AG09319 (cell line): ENCODE measurements at places on chromosomes 3 and 15.

- no peak for DNase-seq
Observed at GRCh38 chr3:131540821-131541220, 38.0 kb upstream of the MRPL3 start.

DNA sequence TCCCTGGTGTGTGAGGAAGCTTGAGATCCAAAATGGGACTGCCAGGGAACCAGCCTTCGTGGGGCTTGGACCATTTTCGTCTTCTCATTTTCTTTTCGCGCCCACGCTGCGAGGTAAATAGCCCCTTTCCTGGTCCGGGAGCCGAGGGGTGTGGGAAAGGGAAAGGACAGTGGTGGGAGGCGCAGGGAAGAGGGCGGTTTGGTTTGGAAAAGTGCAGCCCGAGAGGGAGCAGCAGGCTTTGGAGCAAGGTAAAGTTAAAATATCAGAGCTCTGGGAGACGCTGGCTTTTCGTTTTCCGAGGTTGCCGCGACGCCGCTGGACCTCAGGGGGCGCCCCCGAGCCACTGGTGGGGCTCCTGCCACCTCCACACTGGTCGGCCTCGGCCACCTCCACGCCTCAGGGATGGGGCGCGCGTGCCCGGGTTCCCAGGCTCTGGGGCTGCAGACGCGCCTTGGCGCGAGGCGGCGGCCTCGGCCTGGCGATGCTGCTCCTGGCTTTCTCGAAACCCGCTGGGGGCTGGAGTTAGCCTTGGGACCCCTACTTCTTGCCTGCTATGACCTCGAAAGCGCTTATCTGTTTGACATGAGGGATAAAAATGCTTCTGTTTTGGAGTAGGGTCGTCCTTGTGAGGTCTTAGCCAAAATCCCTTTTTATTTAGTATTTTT, 3.2 kb downstream of the PTPRG start:
- DNase-seq = peak; percentile 52

DNA sequence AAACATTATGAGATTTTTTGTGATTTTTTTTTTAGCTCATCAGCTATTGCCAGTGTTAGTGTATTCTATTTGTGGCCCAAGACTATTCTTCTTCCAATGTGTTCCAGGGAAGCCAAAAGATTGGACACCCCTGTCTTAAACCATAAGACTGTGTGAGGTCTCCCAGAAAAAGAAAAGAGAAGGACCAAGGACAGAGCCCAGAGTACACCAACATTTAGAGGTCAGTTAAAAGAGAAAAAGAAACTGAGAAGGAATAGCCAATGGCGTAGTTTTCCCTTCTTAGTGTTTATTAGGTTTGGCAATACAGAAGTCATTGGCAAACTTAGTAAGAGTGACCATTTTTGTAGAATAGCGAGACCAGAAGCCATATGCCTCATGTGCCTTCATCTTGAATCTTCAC, 36.1 kb upstream of the SLC25A36 start:
- no peak for DNase-seq

GRCh38 chr3:140468407-140468806, 209.5 kb upstream of the TRIM42 start:
- no peak for DNase-seq

DNA sequence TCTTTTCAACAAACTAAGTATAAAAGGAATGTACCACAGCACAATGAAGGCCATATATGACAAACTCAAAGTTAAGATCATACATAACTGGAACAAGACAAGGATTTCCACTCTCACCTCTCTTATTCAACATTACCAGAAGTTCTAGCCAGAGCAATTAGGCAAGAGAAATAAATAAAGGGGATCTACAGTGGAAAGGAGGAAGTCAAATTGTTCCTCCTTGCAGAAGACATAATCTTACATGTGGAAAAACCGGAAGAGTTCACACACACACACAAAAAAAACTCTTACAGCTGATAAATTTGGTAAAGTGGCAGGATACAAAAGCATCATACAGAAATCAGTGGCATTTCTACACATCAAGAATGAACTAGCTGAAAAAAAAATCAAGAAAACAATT, 277.9 kb downstream of the MCTP2 start:
- DNase-seq = no peak

DNA sequence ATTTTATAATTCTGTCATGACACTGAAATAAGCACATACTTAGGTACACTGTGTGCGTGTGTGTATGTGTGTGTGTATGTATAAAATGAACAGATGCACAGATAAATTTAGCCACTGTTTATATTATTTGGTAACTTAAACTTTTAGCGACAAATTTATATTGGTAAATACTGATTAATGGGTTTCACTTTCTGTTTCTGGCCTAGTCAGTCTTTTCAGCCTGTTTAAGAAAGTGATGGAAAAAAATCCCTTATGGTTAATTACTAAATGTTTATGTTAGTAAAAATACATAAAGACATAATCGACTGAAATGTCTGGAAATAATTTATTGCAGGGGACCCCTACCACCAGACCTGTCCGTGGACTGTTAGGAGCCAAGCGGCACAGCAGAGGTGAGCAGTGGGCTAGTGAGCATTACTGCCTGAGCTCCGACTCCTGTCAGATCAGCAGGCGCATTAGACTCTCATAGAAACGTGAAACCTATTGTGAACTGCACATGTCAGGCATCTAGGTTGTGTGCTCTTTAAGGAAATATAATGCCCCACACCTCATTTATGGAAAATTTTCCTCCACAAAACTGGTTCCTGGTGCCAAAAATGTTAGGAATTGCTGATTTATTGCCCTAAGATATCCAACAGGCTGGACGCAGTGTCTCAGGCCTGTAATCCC, 717.4 kb downstream of the SI start:
- no peak for DNase-seq

DNA sequence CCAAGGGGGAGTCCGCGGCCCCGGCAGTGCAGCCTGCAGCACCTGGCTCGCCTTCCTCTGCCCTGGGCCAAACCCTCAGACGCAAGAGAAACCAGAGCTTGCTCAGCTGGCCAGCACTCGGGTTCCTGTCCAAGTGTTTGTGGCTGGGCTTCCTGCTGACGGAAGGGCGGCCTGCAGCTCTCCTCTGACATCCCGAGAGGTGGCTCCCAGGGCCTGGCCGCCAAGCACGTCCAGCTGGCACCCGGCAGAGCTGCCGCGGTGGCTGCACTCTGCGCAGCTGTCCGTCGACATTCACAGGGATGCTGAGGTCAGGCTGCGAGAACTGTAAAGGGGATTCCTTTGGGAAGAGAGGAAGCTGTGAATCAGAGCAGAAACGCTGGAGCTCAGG, 85.6 kb downstream of the CPN2 start:
- peak; percentile 74 for DNase-seq

DNA sequence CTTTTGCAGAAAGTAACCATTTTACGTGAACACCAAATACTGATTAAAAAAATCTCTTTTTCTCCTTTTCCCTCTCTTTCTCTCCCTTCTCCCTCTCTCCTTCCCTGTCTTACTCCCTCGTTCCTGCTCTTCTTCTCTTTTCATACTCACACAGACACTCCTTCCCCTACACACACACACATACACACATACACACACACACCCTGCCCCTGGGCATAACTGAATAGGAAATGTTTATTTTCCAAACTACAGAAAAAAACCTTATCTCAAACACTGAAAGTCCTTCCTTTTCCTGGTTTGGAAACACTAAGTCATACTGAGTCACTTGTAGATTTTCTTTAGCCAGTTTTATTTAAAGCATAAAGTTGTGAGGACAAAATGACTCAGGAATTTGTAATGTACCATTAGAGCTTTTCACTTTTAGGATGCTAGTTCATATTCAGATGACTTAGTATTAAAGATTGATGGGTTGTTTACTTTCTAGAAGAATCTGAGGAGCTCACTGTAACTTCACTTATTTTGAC, 62.4 kb downstream of the MBNL1 start:
- no peak for DNase-seq

DNA sequence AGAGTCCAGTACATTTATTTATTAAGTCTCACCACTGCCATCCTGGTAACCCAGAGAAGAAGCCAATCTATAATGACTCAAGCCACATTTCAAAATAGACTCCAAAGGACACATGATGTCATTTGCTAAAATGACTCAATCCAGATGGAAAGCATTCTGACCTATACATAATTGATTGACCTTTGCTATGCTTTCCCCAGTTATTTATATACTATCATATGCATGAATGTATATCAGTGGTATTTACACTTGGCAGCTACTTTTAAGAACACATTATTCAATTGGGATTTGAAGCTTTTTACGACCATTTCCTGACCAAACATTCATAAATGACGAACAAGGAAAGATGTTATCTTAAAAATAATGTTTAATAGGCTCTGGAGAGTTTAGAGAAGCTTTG, 297.2 kb downstream of the FHIT start:
- no peak for DNase-seq

- DNase-seq = no peak
Observed at GRCh38 chr15:40567111-40567510, 2.0 kb upstream of the RPUSD2 start.

DNA sequence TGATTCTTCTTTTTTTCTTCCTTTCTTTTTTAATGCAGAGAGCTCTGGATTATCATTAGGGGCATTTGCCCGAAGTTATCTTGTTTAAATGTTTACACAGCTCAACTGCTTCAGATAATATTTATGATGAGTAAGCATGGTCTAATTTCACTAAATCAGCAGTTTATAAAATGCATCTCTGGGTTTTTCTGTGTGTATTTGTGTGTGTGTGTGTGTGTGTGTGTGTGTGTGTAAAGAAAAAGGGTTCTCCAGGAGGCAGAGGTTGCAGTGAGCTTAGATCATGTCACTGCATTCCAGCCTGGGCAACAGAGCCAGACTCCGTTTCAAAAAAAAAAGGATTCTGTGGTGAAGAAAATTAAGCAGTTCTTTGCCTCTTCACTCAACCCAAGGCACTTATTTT, 25.9 kb upstream of the TNFSF10 start:
- DNase-seq = no peak

DNA sequence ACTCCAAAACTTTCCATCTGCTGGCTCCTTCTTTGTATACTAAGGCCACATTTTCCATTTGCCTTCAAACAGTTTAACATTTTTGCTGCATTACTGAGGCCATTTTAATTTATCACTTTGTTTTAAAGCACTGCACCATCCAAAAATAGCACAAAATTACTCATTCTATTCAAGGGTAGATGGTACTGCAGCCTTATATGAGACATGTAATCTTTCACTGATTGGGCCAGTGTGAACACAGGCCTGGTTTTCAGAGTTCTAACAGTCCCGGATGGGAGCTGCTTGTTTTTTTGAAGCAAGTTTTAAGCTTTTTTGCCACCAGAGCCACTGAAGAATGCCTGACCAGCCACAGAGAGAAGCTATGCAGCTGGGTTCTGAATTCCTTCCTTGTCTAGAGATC, 172.3 kb upstream of the TSC22D2 start:
- no peak for DNase-seq

- no peak for DNase-seq
Observed at GRCh38 chr3:28980131-28980530, 300.7 kb upstream of the RBMS3 start.

GRCh38 chr3:152071924-152072323, 196.8 kb upstream of the MBNL1 start:
- no peak for DNase-seq

DNA sequence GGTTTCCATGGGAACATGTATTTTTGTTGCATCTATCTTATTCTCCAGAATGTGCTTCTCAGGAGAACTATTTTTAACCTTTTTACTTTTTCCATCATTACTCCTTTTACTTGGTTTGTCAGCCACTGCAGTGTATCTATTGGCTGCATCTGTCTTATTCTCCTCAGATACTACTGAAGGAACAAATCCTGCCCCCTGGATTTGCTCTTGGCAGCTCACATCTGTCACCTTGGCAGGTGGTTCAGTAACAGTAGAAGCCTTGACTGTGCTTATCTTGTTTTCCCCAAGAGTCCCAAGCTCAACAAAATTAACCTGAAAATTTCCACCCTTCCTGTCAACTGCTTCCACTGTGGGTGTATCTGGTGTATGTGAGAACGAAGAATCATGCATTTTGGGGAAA, 106.0 kb downstream of the MAP4 start:
- no peak for DNase-seq
